ENCODE measurements at places on chromosomes 4 and X. TPM values are rescaled to one million over a fixed set of nuclear protein-coding genes. Genes with fewer than 3 reads are reported as not detected.

CFI gene
- polyA plus RNA-seq = 15.0 TPM

ZNF182 gene
- 1.9 TPM for polyA plus RNA-seq

SMIM43 gene
- 0.07 TPM for polyA plus RNA-seq

ATP2B3 gene
- polyA plus RNA-seq = under 0.01 TPM

DNA sequence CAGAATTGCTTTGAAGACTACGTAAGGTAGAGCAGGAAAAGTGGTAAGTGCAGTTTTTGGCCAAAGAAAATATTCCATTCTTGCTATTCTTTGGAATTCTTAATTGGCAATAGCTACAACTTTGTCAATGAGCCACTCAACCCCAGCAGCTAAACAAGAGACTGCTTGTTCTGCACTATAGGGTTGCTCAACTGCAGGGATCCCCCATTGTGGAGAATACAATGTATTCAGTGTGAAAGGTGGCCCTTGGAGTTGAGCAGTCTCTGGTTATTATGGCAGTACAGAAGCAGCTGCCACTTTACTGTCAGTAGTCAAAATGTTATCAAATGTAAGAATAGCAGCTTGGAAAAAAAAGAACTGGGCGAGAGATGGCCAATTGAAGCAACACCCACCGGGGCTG is 808.7 kb downstream of the CENPC start:
- no peak for DNase-seq

DNA sequence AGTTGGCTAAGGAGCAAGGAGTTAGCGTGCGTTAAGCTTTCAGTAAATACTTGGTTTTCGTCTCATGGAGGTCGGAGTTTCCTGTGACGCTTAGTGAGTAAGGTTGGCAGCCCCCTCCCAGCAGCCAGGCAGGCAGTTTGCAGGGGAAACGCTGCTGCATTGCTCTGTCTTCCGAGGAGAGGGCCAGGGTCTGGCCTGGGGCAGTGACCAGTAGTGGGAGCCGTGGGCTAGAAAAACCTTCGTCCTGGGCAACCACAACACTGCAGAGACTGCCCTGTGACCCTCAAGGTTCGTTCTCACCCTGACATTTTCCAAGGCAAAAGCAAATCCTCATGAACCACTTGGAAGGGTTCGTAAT is 432 bp downstream of the TMEM175 start:
- DNase-seq = no peak

- DNase-seq = no peak
These were observed 27.9 kb upstream of the BBS7 start for GRCh38 chr4:121898150-121898549.

DNA sequence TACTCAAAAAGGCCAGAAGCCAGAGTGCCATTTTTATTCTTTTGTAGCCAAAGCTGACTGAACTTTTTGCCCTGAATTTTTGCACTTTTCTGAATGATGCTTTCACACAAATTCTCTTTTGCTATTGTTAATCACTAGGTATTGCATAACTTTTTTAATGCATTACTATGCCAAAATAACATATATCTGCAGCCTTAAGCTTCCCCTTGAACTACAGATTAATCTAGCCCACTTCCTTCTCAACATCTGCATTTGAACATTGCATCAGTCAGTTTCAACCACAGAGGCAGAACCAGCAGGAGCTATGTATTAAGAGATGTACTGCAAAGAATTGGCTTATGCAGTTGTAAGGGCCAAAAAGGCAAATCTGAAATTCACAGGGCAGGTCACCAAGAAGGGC is 197.6 kb upstream of the GYPA start:
- no peak for DNase-seq

DNA sequence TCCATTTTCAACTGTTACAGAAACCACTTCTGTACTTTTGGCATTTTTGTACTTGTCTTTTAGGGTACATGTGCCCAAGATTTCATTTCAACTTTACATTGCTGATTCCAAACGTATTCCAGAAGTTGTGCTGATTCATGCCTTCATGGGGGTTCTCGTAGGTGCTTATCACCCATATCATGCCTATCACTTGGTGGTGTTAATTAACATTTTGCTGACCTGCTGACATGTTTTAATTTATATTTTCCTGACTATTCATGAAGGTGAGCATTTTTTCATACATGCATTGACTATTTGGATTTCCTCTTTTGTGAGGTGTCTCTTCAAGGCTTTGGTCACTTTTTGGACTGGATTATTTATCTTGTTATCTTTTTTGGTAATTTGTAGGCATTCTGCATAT is 64.1 kb downstream of the CC2D2A start:
- no peak for DNase-seq

Data from right cardiac atrium (tissue), 5 donors.